ENCODE measurements at places on chromosomes 3 and 15. TPM values are rescaled to one million over a fixed set of nuclear protein-coding genes. Genes with fewer than 3 reads are reported as not detected.

Gene C2CD4B
- not detected for polyA plus RNA-seq

Gene MANF
- polyA plus RNA-seq = 18.8 TPM

Gene CLRN1
- polyA plus RNA-seq = not detected

Gene AMT
- polyA plus RNA-seq = 51.1 TPM

Gene KCNAB1
- polyA plus RNA-seq = not detected

Gene PARP3
- 29.7 TPM for polyA plus RNA-seq

Gene SAXO2
- 3.1 TPM for polyA plus RNA-seq

Gene A4GNT
- polyA plus RNA-seq = not detected

Gene CASR
- not detected for polyA plus RNA-seq

Gene FBXO22
- polyA plus RNA-seq = 6.7 TPM

Gene PAQR9
- polyA plus RNA-seq = not detected

Gene ERICH6
- not detected for polyA plus RNA-seq

Gene DUOXA2
- polyA plus RNA-seq = not detected

Gene CSPG4
- 0.03 TPM for polyA plus RNA-seq

Gene CADPS
- 0.27 TPM for polyA plus RNA-seq

Gene CYP1A2
- polyA plus RNA-seq = not detected

Gene TBC1D2B
- 14.8 TPM for polyA plus RNA-seq

Gene MYLK
- polyA plus RNA-seq = 0.49 TPM

Gene PIGX
- 4.9 TPM for polyA plus RNA-seq

Gene GOLGA8G
- polyA plus RNA-seq = not detected

Gene FGD5
- polyA plus RNA-seq = not detected

Gene IQCF5
- polyA plus RNA-seq = not detected

Gene DNAH12
- polyA plus RNA-seq = 0.09 TPM

Gene DPPA4
- 7.2 TPM for polyA plus RNA-seq

Gene HESX1
- polyA plus RNA-seq = 2.1 TPM

Gene FBXL2
- polyA plus RNA-seq = not detected

Gene RTP3
- polyA plus RNA-seq = not detected

Gene ST3GAL6
- polyA plus RNA-seq = 0.91 TPM

Gene SLC9C1
- polyA plus RNA-seq = 0.07 TPM

Gene C3orf22
- not detected for polyA plus RNA-seq

Gene ZKSCAN7
- polyA plus RNA-seq = 2.9 TPM

Gene GP9
- polyA plus RNA-seq = not detected

Gene MYL3
- polyA plus RNA-seq = not detected

Gene LIPH
- not detected for polyA plus RNA-seq

Gene GRM2
- 2.8 TPM for polyA plus RNA-seq

Gene GABRA5
- polyA plus RNA-seq = not detected

Gene SLC12A1
- polyA plus RNA-seq = not detected

Gene CCR2
- polyA plus RNA-seq = 0.23 TPM

Measured in B cell (primary cell).